ENCODE measurements at places on chromosomes 5 and 9. TPM values are rescaled to one million over a fixed set of nuclear protein-coding genes. Genes with fewer than 3 reads are reported as not detected.

ZNF883 gene
- 0.32 TPM for total RNA-seq

ZNF608 gene
- 12.2 TPM for total RNA-seq

HRCT1 gene
- total RNA-seq: 0.76 TPM

SLC36A2 gene
- total RNA-seq: not detected

SPATA31E1 gene
- not detected for total RNA-seq

NDUFS6 gene
- total RNA-seq: 47.3 TPM

CLPTM1L gene
- 269 TPM for total RNA-seq

EIF4E1B gene
- not detected for total RNA-seq

CDH6 gene
- 1.1 TPM for total RNA-seq

GRIA1 gene
- not detected for total RNA-seq

CBY3 gene
- not detected for total RNA-seq

KIF24 gene
- total RNA-seq: 2.6 TPM

C1QTNF2 gene
- total RNA-seq: not detected

AIF1L gene
- total RNA-seq: 16.4 TPM

SPINK7 gene
- total RNA-seq: not detected

KDM4C gene
- total RNA-seq: 18.1 TPM

PTGES gene
- total RNA-seq: 0.32 TPM

POU5F2 gene
- total RNA-seq: 0.61 TPM

CCDC183 gene
- 0.46 TPM for total RNA-seq

CFAP157 gene
- not detected for total RNA-seq

PCDHGB2 gene
- 0.65 TPM for total RNA-seq

TEX48 gene
- total RNA-seq: not detected

ARID3C gene
- total RNA-seq: 0.30 TPM

SEMA5A gene
- 0.32 TPM for total RNA-seq

Data from epithelial cell of umbilical artery (primary cell).